ENCODE measurements at places on chromosomes 7 and 10. TPM values are rescaled to one million over a fixed set of nuclear protein-coding genes. Genes with fewer than 3 reads are reported as not detected.

DNA sequence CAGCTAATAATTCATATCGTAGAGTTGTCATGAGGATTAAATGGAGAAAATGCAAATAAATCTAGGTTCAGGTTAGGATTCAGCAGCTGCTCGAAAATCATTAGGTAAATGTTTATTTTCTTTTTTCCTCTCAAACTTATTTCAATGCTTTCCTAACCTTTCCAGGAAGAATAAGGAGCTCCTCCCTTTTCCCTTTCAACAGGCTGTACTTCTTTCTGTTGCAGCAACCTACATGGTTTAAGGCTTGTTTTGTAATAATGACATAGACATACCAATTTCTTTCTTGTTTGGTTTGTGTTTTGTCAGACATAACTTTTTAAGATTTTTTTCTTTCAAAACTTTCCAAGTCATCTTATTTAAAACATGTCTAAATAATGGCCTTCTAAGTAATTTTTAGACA, 18.2 kb downstream of the GPR141 start:
- H3K27me3 ChIP-seq, result no peaks in the 10 kb centered on the region
- H3K27ac ChIP-seq, result no peak overlapping the region
- DNase-seq, result no peak
- no peak overlapping the region for H3K4me3 ChIP-seq
- no peaks in the 10 kb centered on the region for H3K36me3 ChIP-seq

- no peak overlapping the region for H3K4me3 ChIP-seq
- DNase-seq, result peak; percentile 10
- no peak overlapping the region for H3K27ac ChIP-seq
- peaks cover 45% of the 10 kb centered on the region for H3K27me3 ChIP-seq
- H3K4me1 ChIP-seq, result no peaks in the 10 kb centered on the region
Measured at GRCh38 chr10:100327007-100327717, 2.9 kb downstream of the PKD2L1 start.

GRCh38 chr7:104891949-104892348, 122.1 kb upstream of the KMT2E start:
- H3K36me3 ChIP-seq, result no peaks in the 10 kb centered on the region
- no peaks in the 10 kb centered on the region for H3K4me1 ChIP-seq
- H3K4me3 ChIP-seq, result no peak overlapping the region
- DNase-seq, result no peak
- no peak overlapping the region for H3K27ac ChIP-seq

GRCh38 chr7:157622000-157622399, 285.2 kb downstream of the DNAJB6 start:
- H3K27me3 ChIP-seq, result no peaks in the 10 kb centered on the region
- H3K27ac ChIP-seq, result no peak overlapping the region
- no peak for DNase-seq
- no peaks in the 10 kb centered on the region for H3K4me1 ChIP-seq

- DNase-seq, result no peak
- no peaks in the 10 kb centered on the region for H3K4me1 ChIP-seq
- H3K4me3 ChIP-seq, result no peak overlapping the region
- H3K36me3 ChIP-seq, result peaks cover 10% of the 10 kb centered on the region
Measured at GRCh38 chr10:73211106-73211811, 35.8 kb downstream of the DNAJC9 start.

DNA sequence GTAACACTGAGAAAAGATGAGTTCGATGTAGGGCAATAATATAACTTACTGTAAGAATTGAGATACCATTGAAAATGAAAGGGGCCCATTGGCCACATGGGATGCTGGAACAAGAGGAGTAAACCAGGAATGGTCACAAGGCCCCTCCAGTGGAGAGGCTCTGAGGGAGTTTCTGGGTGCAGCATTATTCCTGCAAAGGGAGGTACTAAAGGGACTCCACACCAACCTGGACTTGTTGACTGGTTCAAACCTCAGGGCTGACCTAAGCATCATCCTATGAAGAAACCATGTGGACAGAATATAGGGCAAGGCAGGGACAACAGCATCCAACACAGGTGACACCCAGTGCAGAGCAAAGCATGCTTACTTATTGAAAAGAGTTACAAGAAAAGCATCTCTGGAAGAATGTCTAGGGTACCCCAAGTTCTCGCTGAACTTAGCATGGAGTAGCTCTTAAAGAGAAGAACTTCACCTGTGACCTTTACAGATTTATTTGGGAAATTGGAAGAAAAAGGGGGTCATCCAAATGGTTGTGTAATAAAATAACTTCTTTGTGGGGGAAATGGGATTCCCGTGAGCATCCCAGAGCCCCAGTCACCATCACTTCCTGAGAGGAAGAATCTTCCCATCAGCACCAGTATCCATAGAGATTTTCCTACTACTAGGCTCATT, 34.7 kb downstream of the PRSS2 start:
- H3K36me3 ChIP-seq, result no peaks in the 10 kb centered on the region
- DNase-seq, result no peak
- H3K4me3 ChIP-seq, result no peak overlapping the region
- no peak overlapping the region for H3K27ac ChIP-seq
- H3K27me3 ChIP-seq, result peaks cover 12% of the 10 kb centered on the region

GRCh38 chr10:89973326-89973725, 271.9 kb downstream of the KIF20B start:
- H3K36me3 ChIP-seq, result no peaks in the 10 kb centered on the region
- no peaks in the 10 kb centered on the region for H3K4me1 ChIP-seq
- H3K4me3 ChIP-seq, result no peak overlapping the region
- H3K27me3 ChIP-seq, result no peaks in the 10 kb centered on the region

DNA sequence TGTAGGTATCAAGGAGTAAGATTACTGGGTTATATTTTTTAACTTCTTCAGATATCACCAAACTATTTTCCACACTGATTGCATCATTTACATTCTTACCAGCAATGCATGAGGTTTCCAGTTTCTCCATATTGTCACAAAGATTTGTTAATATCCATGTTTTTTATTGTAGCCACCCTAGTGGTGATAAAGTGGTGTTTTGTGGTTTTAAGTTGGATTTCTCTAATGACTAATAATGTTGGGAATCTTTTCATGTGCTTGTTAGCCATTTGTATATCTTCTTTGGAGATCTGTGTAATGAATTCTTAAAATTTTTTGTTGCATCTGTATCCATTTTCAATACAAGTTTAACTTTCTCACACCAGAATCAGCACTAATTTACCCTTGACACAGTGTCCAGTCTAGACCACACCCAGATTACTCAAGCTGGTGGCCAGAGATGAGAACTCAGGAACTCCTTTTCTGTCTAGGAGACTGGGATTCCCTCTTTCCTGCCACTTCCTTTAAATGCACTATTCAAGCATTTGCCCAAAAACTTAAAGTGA, 67.0 kb upstream of the PLXDC2 start:
- peak; percentile 56 for DNase-seq
- no peak overlapping the region for H3K27ac ChIP-seq
- no peaks in the 10 kb centered on the region for H3K27me3 ChIP-seq
- no peaks in the 10 kb centered on the region for H3K36me3 ChIP-seq
- no peak overlapping the region for H3K4me3 ChIP-seq

DNA sequence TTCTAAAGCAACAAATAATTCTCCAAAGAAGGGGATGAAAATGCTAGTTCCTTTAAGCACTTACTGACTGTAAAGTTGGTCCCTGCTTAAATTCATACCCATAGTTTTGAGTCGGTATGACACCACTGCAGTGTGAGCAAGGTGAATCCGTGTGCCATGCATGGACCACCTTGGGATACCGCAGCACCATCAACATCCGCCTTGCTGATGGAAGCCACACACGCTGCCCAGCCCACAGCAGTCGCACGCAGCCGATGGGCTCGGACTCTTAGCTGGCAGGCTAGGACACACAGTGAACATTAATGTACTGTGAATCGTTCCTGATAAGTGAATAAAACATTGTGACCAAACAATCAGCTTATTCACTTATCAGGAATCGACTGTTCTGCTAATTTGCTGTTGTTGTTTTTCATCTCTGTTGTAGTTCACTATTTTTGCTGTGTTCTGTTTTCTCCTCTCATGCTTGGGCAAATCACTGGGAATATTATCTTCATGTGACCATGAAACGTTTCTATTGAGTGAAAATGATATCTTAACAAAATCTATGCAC, 275.5 kb downstream of the USP6NL start:
- no peaks in the 10 kb centered on the region for H3K4me1 ChIP-seq
- H3K27ac ChIP-seq, result no peak overlapping the region
- DNase-seq, result no peak
- H3K27me3 ChIP-seq, result no peaks in the 10 kb centered on the region

DNA sequence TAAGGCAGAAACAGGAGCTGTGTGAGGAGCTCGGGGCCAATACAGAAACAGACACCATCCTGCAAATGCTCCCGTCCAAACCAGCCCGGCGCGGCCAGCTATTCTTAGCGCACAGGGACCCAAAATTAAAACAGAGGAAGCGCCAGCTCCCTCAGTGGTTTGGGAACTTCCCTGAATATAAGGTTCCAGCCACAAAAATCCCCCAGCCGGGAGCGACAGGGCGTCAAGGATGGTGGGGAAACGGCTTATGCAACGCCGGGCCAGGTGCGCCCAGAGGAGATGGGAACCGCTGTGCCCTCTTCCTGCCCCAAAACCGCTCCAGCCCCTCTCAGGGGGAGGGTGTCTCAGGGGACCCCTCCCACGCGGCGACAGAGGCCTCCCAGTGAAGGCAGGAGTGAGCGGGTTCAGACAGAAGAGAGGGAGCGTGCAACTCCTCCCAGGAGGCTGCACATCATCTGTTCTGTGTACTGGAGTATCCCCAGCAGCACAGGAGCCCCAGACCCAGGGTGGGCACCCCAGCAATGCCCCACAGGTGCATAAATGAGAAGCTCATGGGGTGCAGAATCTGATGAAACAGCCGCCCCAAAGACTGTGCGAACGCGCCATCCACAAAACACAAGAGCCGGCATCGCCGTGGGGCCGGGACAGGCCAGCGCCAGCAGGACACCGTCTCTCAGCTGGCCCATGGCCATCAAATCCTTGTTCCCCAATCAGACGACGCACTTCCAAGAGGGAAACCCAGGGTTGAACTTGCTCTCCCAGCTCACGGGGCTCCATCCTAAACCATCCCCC, 73.9 kb upstream of the PDGFA start:
- H3K4me1 ChIP-seq, result peaks cover 7% of the 10 kb centered on the region
- no peaks in the 10 kb centered on the region for H3K36me3 ChIP-seq
- DNase-seq, result no peak
- no peak overlapping the region for H3K4me3 ChIP-seq

GRCh38 chr7:158924956-158925355, 68.6 kb downstream of the DYNC2I1 start:
- peaks cover 63% of the 10 kb centered on the region for H3K36me3 ChIP-seq
- H3K4me3 ChIP-seq, result no peak overlapping the region
- no peak overlapping the region for H3K27ac ChIP-seq
- H3K4me1 ChIP-seq, result no peaks in the 10 kb centered on the region

DNA sequence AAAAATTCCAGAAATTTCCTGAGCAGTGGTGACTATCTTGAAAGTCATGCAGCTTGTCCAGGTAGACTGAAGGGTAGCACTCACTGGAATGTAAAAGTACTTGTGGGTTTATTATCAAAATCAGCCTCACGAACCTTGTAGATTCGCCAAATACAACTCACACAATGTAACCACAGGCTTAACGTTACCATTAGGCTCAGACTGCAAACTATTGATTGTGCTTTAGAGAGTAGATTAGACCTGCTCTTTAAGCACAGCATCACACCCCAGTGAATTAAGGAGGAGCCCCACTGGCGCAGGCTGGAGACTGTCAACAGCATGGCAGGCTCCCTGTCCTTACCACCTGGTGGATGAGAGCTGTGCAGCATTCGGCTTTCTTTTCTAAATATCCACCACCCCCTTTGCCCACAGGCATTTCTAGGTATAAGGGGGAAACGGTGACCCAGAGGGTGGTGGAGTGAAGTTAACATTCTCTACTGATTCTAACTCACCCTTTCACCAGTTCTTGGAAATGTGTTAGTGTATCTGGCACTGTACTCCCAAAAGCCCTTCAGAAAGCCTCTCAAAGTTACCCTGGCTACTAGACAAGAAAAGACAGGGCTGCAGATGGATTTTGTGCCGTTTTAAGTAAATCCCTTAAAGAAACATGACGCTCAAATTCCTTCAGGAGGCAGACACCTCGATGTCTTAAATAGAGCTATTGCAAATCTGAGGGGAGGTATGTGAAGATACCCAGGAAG, 56.6 kb downstream of the GSDME start:
- 0 out of 2 replicates have a peak, but pooled peaks cover under 1% of the 10 kb centered on the region for H3K36me3 ChIP-seq
- DNase-seq, result peak; percentile 38
- no peak overlapping the region for H3K4me3 ChIP-seq
- H3K27me3 ChIP-seq, result no peaks in the 10 kb centered on the region
- H3K27ac ChIP-seq, result peak overlapping the region; percentile 13
- H3K4me1 ChIP-seq, result peaks cover 30% of the 10 kb centered on the region

- H3K36me3 ChIP-seq, result no peaks in the 10 kb centered on the region
- no peak for DNase-seq
- no peaks in the 10 kb centered on the region for H3K4me1 ChIP-seq
- no peak overlapping the region for H3K27ac ChIP-seq
- no peaks in the 10 kb centered on the region for H3K27me3 ChIP-seq
Measured at GRCh38 chr10:105691811-105692210, 1050.7 kb downstream of the SORCS3 start.

- no peak for DNase-seq
- no peak overlapping the region for H3K4me3 ChIP-seq
- H3K27me3 ChIP-seq, result peaks cover 81% of the 10 kb centered on the region
- no peaks in the 10 kb centered on the region for H3K4me1 ChIP-seq
- no peaks in the 10 kb centered on the region for H3K36me3 ChIP-seq
- H3K27ac ChIP-seq, result no peak overlapping the region
Measured at GRCh38 chr7:1254281-1255079, 21.8 kb downstream of the UNCX start.

DNA sequence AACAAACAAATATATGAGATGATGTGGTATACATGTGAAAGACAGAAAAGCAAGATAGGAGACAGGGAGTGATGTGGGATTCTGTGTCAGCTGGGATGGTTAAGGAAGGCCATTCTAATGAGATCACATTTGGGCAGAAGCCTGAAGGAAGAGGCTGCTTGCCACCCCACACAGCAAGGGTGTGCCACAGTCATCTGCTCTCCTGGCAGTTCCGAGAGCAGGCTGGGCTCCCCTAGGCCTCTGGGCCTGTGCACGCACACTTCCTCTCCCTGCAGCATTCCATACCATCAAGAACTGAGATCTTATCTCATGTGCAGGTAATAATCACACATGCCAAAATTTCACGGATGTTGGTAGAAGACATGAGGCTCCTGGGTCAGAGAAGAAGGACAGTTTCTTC, 43.1 kb downstream of the SYPL1 start:
- no peaks in the 10 kb centered on the region for H3K36me3 ChIP-seq
- no peak overlapping the region for H3K27ac ChIP-seq
- peaks cover 4% of the 10 kb centered on the region for H3K27me3 ChIP-seq
- no peak for DNase-seq

ZNF736 gene
- 10.6 TPM for total RNA-seq

RBP3 gene
- not detected for total RNA-seq

OR6V1 gene
- total RNA-seq, result not detected

AKR1C2 gene
- total RNA-seq, result 0.36 TPM

CALML3 gene
- not detected for total RNA-seq
